ENCODE measurements at places on chromosomes 7 and 10. TPM values are rescaled to one million over a fixed set of nuclear protein-coding genes. Genes with fewer than 3 reads are reported as not detected.

Gene TUBB8
- not detected for total RNA-seq

- peak; percentile 69 for DNase-seq
Measured at GRCh38 chr7:31782411-31782991, 95.5 kb downstream of the PPP1R17 start.

- no peak for DNase-seq
Measured at GRCh38 chr10:127353544-127353943, 157.2 kb upstream of the INSYN2A start.

- DNase-seq: no peak
Measured at GRCh38 chr7:112255388-112255720, 48.9 kb downstream of the ZNF277 start.

Data from endothelial cell of umbilical vein (primary cell).